Upper lobe of left lung (tissue), 6 donors: ENCODE measurements at places on chromosomes 1 and 21.
A peak's percentile ranks its signal among the peaks of the same experiment; 100 is the strongest.

DNA sequence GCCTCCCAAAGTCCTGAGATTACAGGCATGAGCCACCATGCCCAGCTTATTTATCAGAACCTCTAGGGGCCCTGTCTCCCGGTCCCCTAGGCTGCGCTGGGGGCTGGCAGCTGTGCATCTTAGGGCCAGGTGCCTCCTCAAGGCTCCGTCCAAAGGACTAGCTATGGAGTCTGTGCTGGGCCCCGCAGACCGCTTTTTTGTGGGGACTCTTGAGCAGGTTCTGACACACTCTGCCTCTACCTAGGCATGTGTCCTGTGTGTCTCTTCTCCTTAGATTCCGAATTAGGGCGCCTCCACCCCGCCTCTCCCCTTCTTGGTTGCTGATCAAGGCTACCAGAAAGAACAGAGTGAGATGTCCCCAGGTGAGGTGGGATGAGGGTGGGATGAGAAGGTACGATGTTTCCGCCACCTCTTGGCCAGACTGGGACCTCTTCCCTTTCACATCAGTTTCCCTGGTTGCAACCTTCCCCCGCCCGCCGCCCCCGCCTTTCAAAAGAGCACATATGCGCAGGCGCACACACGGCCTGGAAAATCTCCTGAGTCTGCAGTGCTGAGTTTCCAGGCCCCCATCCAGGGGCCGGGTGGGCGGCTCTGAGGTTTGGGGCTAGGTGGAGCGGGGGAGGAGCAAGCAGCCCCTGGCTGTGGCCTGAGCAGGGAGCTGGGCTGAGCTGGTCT lies 5.0 kb upstream of the PTPN7 start:
- DNase-seq, result peak; percentile 71

GRCh38 chr1:71031426-71031825 lies 16.2 kb downstream of the PTGER3 start:
- DNase-seq, result no peak

DNA sequence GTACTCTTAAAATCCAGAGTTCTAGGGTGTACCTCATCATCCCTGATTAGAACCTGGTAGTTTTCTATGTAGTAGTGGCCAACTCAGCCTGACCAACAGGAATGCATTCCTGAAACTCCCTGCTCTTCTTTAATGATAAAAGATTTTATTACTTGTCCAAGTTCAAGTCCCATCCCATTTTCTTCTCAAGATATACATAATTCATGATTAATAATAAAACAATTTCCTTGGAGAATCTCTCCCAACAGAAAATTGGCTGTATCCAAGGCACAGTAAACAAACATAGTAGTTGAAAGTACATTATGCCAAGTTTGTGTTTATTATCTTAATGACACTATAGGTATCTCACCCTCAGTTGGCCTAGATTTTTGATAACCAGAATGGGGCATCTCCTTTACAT lies 714.1 kb upstream of the ADAMTS5 start:
- no peak for DNase-seq

GRCh38 chr21:14210738-14211137 lies at the start of gene LIPI:
Gene LIPI (minus strand): TSS chr21:14210955. CDS start chr21:14210845, 110 bp downstream.
- no peak for DNase-seq

DNA sequence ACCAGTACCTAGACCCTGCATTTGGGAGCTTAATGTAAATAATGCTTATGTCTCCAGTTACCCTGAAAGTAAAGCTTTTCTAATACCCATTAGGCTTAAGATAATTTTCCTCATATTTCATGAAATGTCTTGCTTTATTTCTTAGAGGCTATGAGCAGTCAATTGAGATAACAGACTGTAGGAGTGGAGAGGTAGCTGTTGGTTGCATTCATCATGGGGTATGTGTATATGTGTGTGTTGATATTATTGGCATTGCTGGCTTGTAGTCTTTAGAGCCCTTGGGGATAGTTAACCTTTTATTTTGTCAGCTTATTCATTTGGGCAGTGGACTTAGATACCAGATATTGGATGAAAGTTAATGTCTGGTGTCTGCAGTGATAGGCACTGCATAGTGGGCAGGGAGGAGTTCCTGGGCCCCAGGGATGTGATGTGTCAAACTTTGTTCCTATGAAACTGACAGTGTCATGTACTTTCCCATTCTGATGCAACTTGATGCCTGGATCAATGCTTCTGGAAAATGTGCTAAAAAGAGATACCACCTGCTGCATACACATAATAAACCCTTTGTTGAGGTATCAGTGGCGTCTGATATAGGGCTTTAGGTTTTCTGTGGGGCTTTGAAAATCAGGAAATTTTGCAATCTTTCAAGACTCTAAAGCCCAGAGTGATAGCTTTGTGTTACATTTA lies 83.9 kb downstream of the MAST2 start:
- no peak for DNase-seq
